ENCODE measurements at places on chromosomes 11 and 22.

- DNase-seq, result no peak
Observed at GRCh38 chr22:31393893-31394292, 5.5 kb upstream of the DRG1 start.

- DNase-seq, result no peak
Observed at GRCh38 chr22:31160328-31160978, 471 bp downstream of the RNF185 start.

DNA sequence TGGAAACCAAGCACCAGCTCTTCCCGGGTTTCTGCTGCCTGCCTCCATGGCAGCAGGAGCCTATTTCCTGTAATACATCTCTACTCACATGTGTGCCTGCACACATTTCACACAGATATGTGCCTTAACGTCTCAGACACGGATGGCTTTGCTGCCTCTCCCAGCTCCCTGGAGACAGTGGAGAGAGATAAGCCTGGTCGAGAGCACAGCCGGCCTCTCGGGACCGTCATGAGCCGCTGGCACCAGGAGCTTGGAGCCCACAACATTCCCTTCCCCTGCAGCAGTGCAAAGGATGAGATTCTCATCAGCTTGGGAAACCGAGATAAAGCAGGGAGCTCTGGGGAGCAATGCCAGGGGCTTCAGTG, 587.7 kb downstream of the BRD1 start:
- DNase-seq, result no peak

DNA sequence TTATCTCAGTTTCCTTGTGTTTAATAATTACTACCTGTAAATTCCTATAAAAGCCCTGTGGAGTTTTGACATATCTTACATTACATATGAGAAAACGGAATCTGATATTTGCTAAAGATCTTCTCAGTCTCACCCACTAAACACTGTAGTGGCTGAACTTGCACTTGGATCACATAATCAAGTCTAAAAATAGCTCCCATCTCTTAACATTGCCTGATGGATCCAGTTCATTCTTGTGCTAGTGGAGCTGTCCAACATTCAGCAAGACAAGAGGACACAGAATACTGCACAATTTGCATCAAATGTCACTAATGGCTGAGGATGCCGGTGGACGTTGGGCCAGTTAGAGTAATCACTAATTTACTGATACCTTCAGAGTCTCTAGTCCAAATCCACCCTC, 569.9 kb upstream of the ANO5 start:
- no peak for DNase-seq

- DNase-seq, result no peak
Observed at GRCh38 chr11:125724125-125724524, 22.0 kb upstream of the PATE1 start.

- no peak for DNase-seq
Observed at GRCh38 chr11:9717719-9718118, 53.8 kb downstream of the SWAP70 start.
